Common myeloid progenitor, CD34-positive (primary cell): ENCODE measurements at places on chromosomes 4 and X.
A peak's percentile ranks its signal among the peaks of the same experiment; 100 is the strongest.

- no peaks in the 10 kb centered on the region for H3K4me1 ChIP-seq
- no peak overlapping the region for H3K4me3 ChIP-seq
- H3K27ac ChIP-seq = no peak overlapping the region
- no peaks in the 10 kb centered on the region for H3K27me3 ChIP-seq
- no peaks in the 10 kb centered on the region for H3K36me3 ChIP-seq
These were observed 13.5 kb downstream of the HHIP start for GRCh38 chr4:144659447-144659846.

- H3K4me3 ChIP-seq = no peak overlapping the region
- no peak overlapping the region for H3K27ac ChIP-seq
- H3K36me3 ChIP-seq = no peaks in the 10 kb centered on the region
- no peaks in the 10 kb centered on the region for H3K4me1 ChIP-seq
- DNase-seq = no peak
These were observed 543.5 kb downstream of the GABRG1 start for GRCh38 chr4:45580334-45580733.

GRCh38 chr4:11599064-11599463 is 170.4 kb upstream of the HS3ST1 start:
- H3K4me3 ChIP-seq = no peak overlapping the region
- H3K36me3 ChIP-seq = no peaks in the 10 kb centered on the region
- H3K27me3 ChIP-seq = no peaks in the 10 kb centered on the region

DNA sequence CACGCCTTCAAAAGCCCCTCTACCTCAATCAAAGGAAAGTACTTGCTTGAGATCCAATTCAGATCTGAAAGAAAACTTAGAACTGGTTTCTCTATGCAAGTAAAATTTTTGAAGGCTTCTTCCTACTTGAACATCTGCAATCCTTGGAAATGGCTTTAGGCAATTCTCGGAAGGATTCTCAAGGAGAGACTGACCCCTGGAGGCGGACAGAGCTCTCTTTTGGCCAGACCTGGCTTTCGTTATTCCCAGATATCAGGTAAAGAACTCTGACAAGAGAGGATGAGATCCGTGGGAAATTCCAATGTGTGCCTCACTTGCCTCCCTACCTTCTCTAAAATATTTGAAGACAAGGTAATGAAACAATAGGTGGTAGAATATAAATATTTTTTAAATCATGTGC is 670.3 kb upstream of the FAM241A start:
- DNase-seq = no peak
- no peak overlapping the region for H3K27ac ChIP-seq
- H3K27me3 ChIP-seq = no peaks in the 10 kb centered on the region

DNA sequence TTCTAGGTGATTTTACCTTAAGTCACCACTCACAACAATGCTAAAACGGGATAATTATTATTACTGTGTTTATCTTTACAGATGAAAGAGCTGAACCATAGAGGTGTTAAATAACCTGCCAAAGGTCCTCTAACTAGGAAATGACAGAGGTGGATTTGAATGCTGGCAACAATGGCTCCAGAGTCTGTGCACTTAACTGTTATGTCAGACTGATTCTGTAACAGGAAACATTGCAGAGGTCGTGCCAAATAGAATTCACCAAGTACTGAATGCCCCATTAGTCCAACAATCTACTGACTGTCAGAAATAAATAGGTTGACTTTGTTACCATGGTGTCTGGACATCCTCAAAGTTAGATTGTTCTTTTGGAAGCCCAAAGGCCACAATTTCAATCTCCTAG is 20.9 kb upstream of the USP27X start:
- H3K4me1 ChIP-seq = no peaks in the 10 kb centered on the region
- DNase-seq = no peak
- no peaks in the 10 kb centered on the region for H3K36me3 ChIP-seq

DNA sequence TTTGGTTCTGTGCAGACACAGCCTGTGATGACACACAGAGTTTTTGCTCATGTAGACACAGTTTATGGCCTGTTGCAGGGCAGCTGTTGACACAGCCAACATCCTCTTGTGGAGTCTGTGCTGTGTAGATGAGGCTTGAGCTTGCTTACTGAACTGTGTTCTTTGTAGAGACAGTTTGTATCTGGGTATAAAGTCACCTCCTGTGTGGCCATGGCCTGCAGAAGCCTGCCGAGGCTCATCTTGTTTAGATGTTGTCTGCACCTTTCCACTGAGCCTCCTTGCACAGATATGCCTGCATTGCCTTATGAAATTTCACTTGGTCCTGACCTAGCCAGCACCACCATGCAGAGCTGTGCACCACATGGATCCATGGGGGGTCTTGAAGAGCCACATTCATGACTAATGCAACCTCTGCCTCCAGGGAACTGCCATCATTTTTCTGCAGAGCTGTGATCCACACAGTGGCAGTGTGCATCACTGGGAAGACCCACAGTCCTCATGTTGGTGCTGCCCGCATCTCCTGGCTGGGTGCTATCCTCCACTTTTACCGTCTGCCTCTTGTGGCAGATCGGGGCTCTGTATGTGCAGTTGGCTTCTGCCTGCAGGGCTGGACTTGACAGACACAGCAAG is 198.0 kb upstream of the MAMLD1 start:
- H3K4me3 ChIP-seq = no peak overlapping the region
- H3K36me3 ChIP-seq = no peaks in the 10 kb centered on the region
- H3K27ac ChIP-seq = no peak overlapping the region
- no peaks in the 10 kb centered on the region for H3K4me1 ChIP-seq

DNA sequence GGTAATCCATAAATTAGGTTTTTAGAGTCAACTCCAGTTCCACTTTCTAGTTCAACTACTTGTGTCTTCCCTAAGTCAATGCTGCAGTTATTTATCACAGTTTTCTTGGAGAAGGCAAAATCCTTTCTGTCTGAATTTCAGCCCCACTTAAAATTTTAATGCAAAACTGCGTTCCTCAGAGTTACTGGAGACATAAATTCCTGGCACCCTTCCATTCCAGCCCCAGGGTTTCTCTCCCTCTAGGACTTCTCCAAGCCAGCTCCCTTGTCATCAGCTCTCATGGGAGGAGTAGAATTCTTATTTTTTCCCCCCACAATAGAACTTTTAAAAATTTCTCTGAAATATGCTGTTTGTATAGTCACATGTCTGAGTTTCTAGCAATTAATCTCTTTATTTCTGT is 50.6 kb upstream of the PHOX2B start:
- no peak for DNase-seq
- peaks cover 17% of the 10 kb centered on the region for H3K27me3 ChIP-seq
- no peak overlapping the region for H3K27ac ChIP-seq
- H3K4me3 ChIP-seq = no peak overlapping the region

- no peak for DNase-seq
- H3K36me3 ChIP-seq = no peaks in the 10 kb centered on the region
- H3K27ac ChIP-seq = no peak overlapping the region
- no peak overlapping the region for H3K4me3 ChIP-seq
- no peaks in the 10 kb centered on the region for H3K4me1 ChIP-seq
These were observed 1023.1 kb downstream of the SH3BGRL start for GRCh38 chrX:82224961-82225360.

DNA sequence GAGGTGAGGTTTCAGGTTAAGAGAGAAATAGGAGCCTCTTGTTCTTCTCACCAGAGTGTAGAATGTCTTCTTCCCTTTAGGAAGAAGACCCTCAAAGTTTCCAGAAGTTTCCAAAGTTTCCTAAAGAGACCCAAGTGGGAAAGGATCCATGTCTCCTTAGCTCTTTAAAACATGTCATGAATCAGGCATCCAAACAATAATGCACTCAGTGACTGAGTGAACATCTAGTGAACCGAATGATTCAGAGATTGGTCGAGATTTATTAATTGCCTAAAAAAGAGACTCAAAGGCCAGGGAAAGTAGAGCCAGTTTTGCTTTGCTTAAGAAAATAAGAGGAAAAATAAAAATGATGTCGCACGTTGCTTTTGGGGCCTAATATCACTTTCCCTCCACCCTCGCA is 29.4 kb downstream of the FGF5 start:
- H3K27ac ChIP-seq = no peak overlapping the region
- no peak for DNase-seq
- H3K4me1 ChIP-seq = no peaks in the 10 kb centered on the region
- H3K4me3 ChIP-seq = no peak overlapping the region
- H3K36me3 ChIP-seq = no peaks in the 10 kb centered on the region
- peaks cover 4% of the 10 kb centered on the region for H3K27me3 ChIP-seq

- no peak overlapping the region for H3K4me3 ChIP-seq
- no peak overlapping the region for H3K27ac ChIP-seq
- peak; percentile 46 for DNase-seq
- H3K4me1 ChIP-seq = peaks cover 31% of the 10 kb centered on the region
These were observed 110.1 kb downstream of the NHSL2 start for GRCh38 chrX:72020788-72021187.

GRCh38 chr4:148854203-148854602 is 412.0 kb upstream of the NR3C2 start:
- no peak overlapping the region for H3K27ac ChIP-seq
- H3K4me3 ChIP-seq = no peak overlapping the region
- DNase-seq = no peak
- no peaks in the 10 kb centered on the region for H3K36me3 ChIP-seq
- no peaks in the 10 kb centered on the region for H3K4me1 ChIP-seq

DNA sequence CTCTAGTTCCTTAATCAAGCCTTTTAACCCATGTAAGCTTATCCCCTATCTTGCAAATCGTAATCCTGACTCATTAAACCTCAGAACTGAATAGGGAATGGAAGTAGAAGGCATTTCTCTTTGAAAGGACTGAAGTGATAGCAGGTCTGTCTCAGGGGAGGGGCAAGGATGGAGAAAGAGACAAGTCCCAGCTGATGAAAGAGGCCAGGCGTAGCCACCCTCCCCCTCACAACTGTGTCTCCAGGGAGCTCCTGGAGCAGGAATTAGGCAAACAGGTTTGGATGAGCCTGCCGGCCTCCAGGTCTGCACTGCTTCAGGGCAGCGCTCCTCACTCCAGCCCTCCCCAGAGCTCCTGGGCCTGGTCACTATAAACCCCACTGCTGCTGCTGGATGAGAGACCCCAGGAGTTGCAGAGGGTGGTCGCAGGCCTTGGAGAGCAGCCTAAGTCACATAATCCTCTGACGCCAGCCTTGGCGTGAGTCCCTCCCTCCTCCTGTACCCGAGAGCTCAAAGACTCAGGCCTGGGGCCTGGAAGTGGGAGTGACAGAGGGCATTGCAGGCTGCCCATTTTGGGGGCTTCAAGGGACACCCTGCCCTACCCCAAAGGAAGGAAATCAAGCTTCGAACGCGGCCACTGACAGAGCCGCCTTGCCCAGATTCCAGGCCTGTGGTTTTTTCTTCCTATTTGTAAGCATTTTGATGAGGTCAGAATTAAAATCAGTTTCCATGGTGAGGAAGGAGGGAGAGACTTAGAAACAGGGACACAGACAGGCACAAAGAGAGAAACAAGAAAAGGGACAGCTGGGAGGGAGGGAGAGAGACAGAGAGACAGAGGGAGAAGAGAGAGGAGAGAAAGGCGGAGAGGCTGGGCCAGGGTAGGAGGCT is 21.2 kb upstream of the MSX1 start:
- H3K36me3 ChIP-seq = no peaks in the 10 kb centered on the region
- no peak overlapping the region for H3K4me3 ChIP-seq
- H3K27ac ChIP-seq = no peak overlapping the region
- H3K4me1 ChIP-seq = no peaks in the 10 kb centered on the region
- DNase-seq = no peak
- H3K27me3 ChIP-seq = peaks cover 8% of the 10 kb centered on the region

- no peaks in the 10 kb centered on the region for H3K36me3 ChIP-seq
- H3K4me1 ChIP-seq = no peaks in the 10 kb centered on the region
- no peak for DNase-seq
- H3K27me3 ChIP-seq = no peaks in the 10 kb centered on the region
These were observed 129.5 kb downstream of the ZIC3 start for GRCh38 chrX:137695417-137695816.

- DNase-seq = peak; percentile 94
- no peak overlapping the region for H3K27ac ChIP-seq
- peaks cover 2% of the 10 kb centered on the region for H3K4me1 ChIP-seq
- peak overlapping the region; percentile 85 for H3K4me3 ChIP-seq
- H3K27me3 ChIP-seq = no peaks in the 10 kb centered on the region
These were observed 680 bp upstream of the ASMTL start for GRCh38 chrX:1453395-1453783.

GRCh38 chrX:13732246-13733067 is 2.0 kb downstream of the TRAPPC2 start:
- no peaks in the 10 kb centered on the region for H3K27me3 ChIP-seq
- peak overlapping the region; percentile 8 for H3K27ac ChIP-seq
- DNase-seq = no peak

GRCh38 chrX:153804100-153804595 is 9.7 kb downstream of the SSR4 start:
- H3K27me3 ChIP-seq = no peaks in the 10 kb centered on the region
- peaks cover under 1% of the 10 kb centered on the region for H3K36me3 ChIP-seq
- no peaks in the 10 kb centered on the region for H3K4me1 ChIP-seq

DNA sequence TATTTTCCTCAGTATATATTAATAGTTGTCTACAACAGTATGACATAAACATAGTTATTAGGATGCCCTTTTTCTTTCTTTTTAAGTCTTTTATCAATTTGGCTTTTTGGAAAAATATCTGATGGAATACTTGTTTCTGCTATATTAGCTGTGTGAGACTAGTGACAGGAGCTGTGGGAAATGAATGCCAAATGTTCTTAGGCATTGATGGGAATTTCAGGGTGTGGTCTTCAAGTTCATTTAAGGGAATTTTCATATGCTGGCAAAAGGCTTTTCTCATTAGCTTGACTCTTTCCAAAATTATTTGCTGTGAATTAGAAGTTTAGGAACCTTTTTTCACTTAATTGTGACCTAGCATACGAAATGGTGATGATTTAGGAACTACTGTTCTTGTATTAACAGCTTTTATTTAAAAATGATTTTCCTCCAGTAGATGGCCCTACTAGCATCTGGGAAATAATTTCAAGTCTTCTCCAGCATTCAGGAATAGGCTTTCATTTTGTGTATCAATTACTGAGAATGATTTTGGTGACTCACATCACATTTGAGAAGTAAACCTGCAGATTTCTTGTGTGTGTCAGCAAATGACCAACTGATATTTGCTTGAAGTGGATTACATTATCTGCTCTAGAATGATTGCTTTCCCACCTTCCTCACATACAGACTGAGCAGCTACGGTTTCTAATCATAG is 70.9 kb downstream of the HTT start:
- no peak overlapping the region for H3K4me3 ChIP-seq
- no peaks in the 10 kb centered on the region for H3K4me1 ChIP-seq
- no peak overlapping the region for H3K27ac ChIP-seq
- no peak for DNase-seq
- H3K36me3 ChIP-seq = peaks cover 28% of the 10 kb centered on the region

- H3K36me3 ChIP-seq = peaks cover 15% of the 10 kb centered on the region
- no peak for DNase-seq
- no peaks in the 10 kb centered on the region for H3K4me1 ChIP-seq
- no peak overlapping the region for H3K4me3 ChIP-seq
- no peaks in the 10 kb centered on the region for H3K27me3 ChIP-seq
- H3K27ac ChIP-seq = no peak overlapping the region
These were observed 133.9 kb downstream of the TET2 start for GRCh38 chr4:105280338-105281123.

GRCh38 chrX:154458954-154459778 is 1.1 kb downstream of the PLXNA3 start:
- H3K36me3 ChIP-seq = no peaks in the 10 kb centered on the region
- no peak for DNase-seq
- H3K4me3 ChIP-seq = peak overlapping the region; percentile 43
- H3K27me3 ChIP-seq = peaks cover 5% of the 10 kb centered on the region
- H3K27ac ChIP-seq = no peak overlapping the region
